ENCODE measurements at places on chromosomes 1 and 21.

- no peak for DNase-seq
Measured at GRCh38 chr1:202201971-202202370, 8.4 kb downstream of the LGR6 start.

DNA sequence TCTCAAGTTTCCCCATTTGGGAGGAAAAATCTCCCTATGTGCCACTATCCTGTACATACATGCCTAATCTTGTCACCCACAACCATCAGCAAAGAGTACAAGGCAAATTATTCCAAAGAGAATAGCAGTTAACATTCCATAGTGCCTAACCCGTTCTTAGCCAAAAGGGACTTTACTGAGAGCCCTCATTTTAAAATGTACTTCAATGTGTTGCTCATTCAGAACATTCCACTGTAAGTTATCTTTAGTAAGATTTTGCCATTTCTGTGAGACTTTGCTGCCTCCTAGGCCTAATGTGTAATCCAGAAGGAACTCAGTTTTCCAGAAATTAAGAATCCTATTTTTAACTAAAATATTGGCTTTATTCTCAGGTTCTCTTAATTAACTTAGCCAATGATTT, 11.3 kb upstream of the MRPL55 start:
- no peak for DNase-seq

GRCh38 chr1:100250264-100250663, 630 bp upstream of the DBT start:
- no peak for DNase-seq

GRCh38 chr1:86753700-86754099, 49.3 kb downstream of the SH3GLB1 start:
- DNase-seq, result no peak

GRCh38 chr1:22078133-22078532, 25.6 kb downstream of the CDC42 start:
- DNase-seq, result no peak

DNA sequence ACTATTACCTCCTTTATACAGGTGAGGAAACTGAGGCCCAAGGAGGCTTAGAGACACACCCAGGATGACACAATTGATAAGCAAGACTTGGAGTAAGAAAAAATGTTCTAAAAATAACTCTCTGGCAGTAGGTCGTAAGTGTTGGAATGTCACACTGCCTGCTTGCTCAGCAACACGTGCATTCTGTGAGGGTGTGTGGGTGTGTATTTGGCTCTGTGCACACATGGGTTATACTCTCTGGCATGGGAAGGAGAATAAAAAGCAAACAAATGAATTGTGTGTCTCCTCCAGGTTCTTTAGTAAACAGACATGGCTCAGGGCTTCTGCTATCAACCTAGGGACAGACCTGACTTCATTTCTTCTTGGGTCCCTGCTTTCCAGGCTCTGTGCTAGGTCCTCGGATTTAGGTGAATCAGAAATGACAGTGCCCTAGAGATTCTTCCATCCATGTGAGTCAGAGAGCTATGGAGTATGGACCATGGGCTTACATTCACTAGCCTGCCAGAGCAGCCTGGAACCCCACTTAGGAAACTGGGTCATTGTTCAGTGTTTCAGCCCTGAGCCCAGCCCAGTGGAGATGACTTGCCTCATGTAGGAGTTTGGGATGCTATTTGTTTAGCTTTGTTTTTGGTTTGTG, 72.4 kb downstream of the ELAVL4 start:
- DNase-seq, result no peak

DNA sequence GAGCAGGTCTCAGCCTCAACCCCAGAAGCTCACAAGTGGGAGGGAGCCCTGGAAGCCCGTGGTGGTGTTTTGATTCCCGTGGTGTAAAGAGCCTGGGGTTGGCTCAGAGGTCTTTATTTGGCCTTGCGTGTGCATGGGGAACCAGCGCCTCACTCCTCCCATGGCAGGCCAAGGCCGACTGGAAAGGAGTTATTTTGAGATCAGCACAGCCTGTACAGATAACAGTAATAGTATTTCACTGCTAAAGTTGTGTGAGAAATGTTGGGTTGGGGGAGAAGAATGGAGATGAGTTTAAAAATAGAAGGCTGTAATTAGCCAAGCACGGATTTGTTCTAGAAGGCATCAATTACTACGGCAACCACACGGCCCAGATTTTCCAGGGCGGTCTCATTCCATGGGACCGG, 186.5 kb downstream of the DYRK1A start:
- DNase-seq, result no peak

- no peak for DNase-seq
Measured at GRCh38 chr1:199067483-199067882, 428.6 kb downstream of the PTPRC start.

- DNase-seq, result no peak
Measured at GRCh38 chr1:8435569-8436071, 117.7 kb downstream of the SLC45A1 start.

DNA sequence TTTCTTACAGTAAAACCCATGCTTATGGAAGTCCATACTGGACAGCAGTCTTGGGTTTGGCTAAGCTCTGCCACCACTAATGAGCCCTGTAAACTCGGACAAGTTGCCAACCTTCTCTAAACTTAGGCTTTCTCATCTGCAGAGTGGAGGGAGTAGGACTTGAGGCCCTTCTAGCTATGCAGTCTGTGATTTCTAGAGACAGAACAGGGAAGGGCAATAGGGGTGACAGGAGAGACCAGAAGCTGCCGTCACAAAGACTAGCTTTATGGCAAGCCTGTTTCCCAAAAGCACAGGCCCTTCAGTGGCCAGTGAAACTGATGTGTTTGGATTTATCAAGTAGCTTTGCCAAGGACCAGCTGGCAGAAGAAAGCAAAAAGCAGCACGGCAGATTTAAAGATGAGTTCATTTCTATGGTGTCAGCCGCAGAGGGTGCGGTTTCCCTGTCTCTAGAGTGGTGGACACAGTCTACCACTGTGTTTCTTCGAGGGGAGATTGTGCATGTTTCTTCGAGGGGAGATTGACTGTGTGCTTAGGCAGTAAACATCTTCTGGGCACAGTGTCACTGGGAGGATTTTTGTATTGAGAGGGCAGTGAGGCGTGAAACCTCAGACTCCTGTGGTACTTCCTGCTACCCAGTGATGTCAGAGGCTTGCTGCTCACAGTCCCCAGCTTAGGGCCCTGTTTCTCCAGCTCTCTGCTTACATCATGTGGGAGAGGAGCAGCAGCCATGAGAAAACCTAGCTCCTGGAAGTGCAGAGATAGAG, 119.0 kb downstream of the ROR1 start:
- peak; percentile 26 for DNase-seq

DNA sequence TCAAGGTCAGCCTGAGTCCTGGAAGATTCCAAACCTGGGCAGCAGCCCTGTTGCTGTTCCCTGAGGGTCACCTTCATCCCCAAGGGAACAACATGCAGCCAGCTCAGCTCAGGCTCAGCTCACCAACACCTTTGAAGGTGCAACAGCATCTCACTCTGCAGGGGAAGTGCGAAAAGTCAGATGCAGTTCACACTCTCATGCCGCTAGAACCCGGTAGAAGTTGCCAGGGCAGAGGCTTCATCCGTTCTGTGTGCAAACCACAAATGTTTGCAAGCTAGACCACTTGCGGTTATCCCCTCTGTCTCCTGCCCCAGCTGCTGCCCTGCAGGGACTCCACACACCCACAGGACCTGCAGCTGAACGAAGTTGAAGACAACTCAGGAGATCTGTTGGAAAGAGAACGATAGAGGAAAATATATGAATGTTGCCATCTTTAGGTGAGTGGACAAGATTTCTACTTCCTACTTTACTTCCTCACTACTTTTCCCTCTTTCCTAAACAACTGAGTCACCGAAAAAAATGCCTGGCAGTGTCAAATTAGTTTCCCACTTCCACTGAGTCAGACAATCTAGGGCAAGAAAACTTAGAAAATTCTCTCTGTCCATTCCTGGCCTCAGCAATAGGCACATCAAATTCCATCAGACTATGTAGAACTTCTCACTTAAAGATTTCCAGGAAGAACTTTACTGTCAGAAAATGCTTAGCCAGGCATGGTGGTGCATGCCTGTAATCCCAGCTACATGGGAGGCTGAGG, 1.8 kb upstream of the FCRL6 start:
- no peak for DNase-seq

- DNase-seq, result peak; percentile 29
Measured at GRCh38 chr1:225911191-225912130, 12.6 kb downstream of the PYCR2 start.

- DNase-seq, result no peak
Measured at GRCh38 chr1:11463177-11463576, 15.8 kb upstream of the DISP3 start.

GRCh38 chr1:41733021-41733420, 185.7 kb downstream of the HIVEP3 start:
- no peak for DNase-seq

DNA sequence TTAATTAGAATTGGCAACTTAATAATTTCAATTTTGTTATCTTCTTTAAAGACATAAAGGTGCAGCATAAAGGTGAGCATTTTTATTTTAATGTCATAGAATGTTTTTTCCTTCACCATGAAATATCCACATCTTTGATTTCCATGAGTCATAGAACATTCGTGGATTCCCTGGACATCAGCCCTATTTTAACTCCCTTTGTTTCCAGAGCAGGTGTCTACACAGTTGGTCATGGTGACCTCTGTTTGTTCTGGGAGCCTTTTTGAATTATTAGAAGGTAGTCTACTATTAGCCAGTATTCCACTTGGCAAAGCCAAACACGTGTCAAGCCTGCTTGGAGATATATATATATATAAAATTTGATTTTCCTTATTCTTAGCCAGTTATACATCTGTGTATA, 572.9 kb downstream of the LTN1 start:
- no peak for DNase-seq

DNA sequence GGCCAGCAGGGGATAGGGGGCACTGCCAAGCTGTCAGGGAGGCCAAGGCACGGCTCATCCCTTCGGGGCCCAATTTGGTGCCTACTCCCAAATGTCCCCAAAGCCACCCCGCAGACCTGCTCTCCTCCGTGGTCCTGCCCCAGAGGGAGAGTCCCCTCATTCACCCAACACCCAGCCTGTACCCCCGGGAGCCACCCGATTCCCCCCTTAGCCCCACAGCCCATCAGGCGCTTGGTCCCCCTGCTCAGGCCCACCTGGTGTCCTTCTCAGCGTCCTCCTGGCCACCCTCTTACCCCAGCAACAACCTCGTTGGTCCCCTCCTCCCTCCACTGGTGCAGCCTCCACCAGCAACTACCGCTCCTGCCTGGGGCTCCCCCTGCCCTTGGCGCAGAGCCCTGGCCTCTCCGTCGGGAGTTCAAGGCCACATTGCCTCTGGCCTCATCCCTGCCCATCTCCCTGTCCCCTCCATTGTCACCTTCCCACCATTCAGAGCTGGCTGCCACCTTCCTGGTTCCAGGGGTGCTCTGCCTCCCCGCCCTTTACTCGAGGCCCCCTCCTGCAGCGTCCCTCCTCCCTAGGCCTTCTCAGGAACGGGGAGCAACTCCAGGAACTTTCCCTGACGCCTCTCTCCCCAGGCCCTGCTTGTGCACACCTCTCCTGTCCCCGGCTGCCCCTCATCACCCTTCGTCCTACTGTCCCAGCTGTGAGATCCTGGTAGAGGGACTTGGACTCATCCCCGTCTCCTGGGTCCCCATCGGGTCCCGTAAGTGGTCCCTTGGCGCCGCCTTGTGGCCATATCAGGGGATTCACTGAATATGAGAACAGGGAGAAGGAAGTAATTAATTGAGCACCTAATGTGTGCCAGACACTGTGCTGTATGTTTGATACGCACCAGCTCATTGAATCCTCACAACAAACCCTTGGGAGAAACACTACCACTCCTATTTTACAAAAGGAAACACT, 73.9 kb downstream of the RAP1GAP start:
- DNase-seq, result no peak

DNA sequence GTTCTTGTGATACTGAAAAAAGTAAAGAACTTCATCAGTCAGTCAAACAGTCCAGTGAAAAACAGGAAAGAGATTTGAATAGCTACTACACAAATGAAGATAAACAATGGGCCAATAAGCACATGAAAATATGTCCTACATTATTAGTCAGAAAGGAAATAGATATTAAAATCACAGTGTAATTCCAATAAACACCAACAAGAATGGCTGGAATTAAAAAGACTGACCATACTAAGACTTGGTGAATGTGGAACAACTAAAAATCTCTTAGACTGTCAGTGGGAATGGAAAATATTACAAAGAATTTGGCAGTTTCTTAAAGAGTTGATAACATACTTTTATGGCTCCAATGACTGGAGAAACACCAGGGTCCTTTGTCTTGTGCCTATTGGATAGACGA, 241.8 kb upstream of the USP24 start:
- no peak for DNase-seq

GRCh38 chr1:53138991-53139884, 3.2 kb downstream of the SLC1A7 start:
- no peak for DNase-seq

GRCh38 chr1:235783148-235783776, 83.4 kb downstream of the LYST start:
- no peak for DNase-seq

- DNase-seq, result no peak
Measured at GRCh38 chr1:18041102-18041501, 66.5 kb upstream of the IGSF21 start.

GRCh38 chr1:14015917-14016316, 315.9 kb downstream of the PRDM2 start:
- no peak for DNase-seq

DNA sequence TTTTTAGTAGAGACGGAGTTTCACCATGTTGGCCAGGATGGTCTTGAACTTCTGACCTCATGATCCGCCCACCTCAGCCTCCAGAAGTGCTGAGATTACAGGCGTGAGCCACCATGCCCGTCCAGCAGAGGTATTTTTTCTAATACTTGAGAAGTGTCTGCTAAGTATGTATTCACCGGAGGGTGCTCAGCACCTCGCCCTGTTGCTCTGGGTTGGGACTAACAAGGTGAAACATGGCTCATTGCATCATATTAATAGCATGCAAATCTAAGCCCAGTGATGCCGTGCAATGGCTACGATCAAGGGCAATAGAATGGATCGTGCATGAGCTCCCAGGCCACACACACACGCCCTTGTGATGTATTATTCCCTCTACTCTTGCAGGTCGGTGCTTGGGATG, 68.7 kb downstream of the PDE9A start:
- DNase-seq, result no peak

DNA sequence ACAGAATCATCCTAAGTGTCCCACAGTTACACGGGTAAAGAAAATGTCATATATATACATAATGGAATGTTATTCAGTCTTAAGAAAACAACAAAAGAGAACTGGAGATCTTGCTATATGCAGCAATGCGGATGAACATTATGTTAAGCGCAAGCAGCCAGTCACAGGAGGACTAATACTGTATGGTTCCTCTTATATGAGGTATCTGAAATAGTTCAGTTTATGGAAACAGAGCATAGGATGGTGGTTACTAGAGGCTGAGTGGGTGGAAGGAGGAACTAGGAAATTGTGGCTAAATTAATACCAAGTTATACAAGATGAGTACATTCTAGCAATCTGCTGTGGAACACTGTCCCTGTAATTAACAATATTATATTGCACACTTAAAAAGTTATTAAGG, 834.3 kb downstream of the KCNT2 start:
- DNase-seq, result no peak
